H1 (cell line): ENCODE measurements at places on chromosomes 3 and 15.

GRCh38 chr15:100686021-100686724 is 83.8 kb downstream of the ASB7 start:
- H3K4me3 ChIP-seq, result no peak overlapping the region
- no peaks in the 10 kb centered on the region for H3K27me3 ChIP-seq
- peaks cover 8% of the 10 kb centered on the region for H3K4me1 ChIP-seq
- H3K36me3 ChIP-seq, result no peaks in the 10 kb centered on the region

GRCh38 chr15:32119694-32120330 is 89.5 kb downstream of the CHRNA7 start:
- no peak overlapping the region for H3K4me3 ChIP-seq
- no peaks in the 10 kb centered on the region for H3K27me3 ChIP-seq
- H3K36me3 ChIP-seq, result no peaks in the 10 kb centered on the region
- H3K4me1 ChIP-seq, result no peaks in the 10 kb centered on the region

DNA sequence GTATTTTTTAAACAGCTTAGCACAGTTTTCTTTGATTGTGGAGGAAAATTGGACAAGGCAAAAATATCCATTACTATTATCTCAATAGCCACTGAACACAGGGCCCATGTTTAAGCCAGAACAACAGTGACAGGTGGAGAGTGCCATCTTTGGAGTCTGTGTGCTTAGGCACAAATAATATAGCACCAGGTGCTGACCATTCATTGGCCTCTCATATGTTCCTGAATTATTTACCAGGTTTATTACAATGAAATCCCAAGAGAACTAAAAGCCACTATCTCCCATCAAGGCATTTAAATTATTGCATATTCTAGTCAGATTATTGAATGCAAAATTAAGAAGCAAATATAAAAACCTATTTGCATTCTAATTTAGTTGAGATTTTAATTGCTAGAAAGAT is 39.6 kb downstream of the GPR156 start:
- H3K27me3 ChIP-seq, result no peaks in the 10 kb centered on the region
- no peaks in the 10 kb centered on the region for H3K4me1 ChIP-seq
- no peak overlapping the region for H3K27ac ChIP-seq
- no peak for DNase-seq
- H3K36me3 ChIP-seq, result no peaks in the 10 kb centered on the region

- no peaks in the 10 kb centered on the region for H3K27me3 ChIP-seq
- DNase-seq, result no peak
- no peak overlapping the region for H3K4me3 ChIP-seq
- H3K36me3 ChIP-seq, result no peaks in the 10 kb centered on the region
Observed at GRCh38 chr3:46542801-46543201, 23.3 kb downstream of the LRRC2 start.

GRCh38 chr3:72289692-72290071 is 504.7 kb upstream of the PROK2 start:
- H3K36me3 ChIP-seq, result no peaks in the 10 kb centered on the region
- H3K27ac ChIP-seq, result no peak overlapping the region
- 0 out of 2 replicates have a peak, but pooled peaks cover 3% of the 10 kb centered on the region for H3K27me3 ChIP-seq
- H3K4me3 ChIP-seq, result no peak overlapping the region
- H3K4me1 ChIP-seq, result no peaks in the 10 kb centered on the region
